ENCODE measurements at places on chromosomes 2 and 18. TPM values are rescaled to one million over a fixed set of nuclear protein-coding genes. Genes with fewer than 3 reads are reported as not detected.

- H3K27me3 ChIP-seq = no peaks in the 10 kb centered on the region
- no peak overlapping the region for H3K4me3 ChIP-seq
- H3K36me3 ChIP-seq = no peaks in the 10 kb centered on the region
- DNase-seq = no peak
- H3K27ac ChIP-seq = no peak overlapping the region
Observed at GRCh38 chr2:145980318-145980717, 1460.4 kb upstream of the ZEB2 start.

DNA sequence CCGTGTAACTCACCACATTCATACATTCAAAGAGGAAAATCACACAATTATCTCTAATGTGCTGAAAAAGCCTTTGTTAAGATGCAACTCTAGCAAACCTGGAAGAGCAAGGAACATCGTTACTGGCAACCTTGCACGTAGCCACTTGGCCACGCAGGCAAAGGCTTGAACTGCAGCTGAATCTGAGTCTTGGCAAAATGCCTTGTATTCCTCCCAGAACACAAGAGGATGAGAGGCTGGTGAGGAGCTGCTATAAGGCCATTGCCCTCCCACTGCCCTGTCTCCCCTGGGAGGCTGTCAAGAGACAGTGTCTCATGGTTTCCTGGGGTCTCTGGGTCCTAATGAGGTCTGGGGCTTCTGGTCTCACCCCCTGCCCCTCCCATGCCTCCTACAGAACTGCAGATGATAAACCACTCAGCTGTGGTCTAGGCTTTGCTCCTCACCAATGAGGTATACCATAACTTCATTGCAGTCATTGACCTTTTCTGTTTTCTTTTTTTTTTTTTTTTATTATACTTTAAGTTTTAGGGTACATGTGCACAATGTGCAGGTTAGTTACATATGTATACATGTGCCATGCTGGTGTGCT, 141.4 kb downstream of the SPP2 start:
- no peaks in the 10 kb centered on the region for H3K4me1 ChIP-seq
- no peak for DNase-seq
- no peaks in the 10 kb centered on the region for H3K27me3 ChIP-seq
- no peak overlapping the region for H3K27ac ChIP-seq
- H3K36me3 ChIP-seq = no peaks in the 10 kb centered on the region
- H3K4me3 ChIP-seq = no peak overlapping the region

Gene NYAP2
- not detected for total RNA-seq

DNA sequence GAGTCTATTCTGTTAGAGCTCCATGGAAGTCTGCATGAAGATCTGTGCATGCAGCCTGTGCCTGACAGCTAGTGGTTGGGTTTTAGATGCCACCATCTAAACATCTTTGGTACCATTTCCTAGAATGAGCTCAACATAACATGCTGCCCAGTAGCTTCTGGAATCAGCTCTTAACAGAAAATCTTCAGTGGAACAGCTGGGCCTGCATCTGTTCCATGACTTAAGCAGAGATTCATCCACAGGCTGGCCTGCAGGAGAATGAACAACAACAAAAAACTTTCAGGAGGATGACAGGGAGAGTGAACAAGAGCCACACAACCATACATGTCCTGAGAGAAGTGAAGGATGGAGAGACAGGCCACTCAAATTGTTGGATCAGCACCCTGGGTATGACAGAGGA, 316.6 kb downstream of the RDH14 start:
- H3K27me3 ChIP-seq = no peaks in the 10 kb centered on the region
- no peaks in the 10 kb centered on the region for H3K4me1 ChIP-seq
- no peak for DNase-seq
- H3K27ac ChIP-seq = no peak overlapping the region
- H3K4me3 ChIP-seq = no peak overlapping the region
- no peaks in the 10 kb centered on the region for H3K36me3 ChIP-seq

- H3K36me3 ChIP-seq = no peaks in the 10 kb centered on the region
- no peaks in the 10 kb centered on the region for H3K4me1 ChIP-seq
- no peak overlapping the region for H3K27ac ChIP-seq
- no peaks in the 10 kb centered on the region for H3K27me3 ChIP-seq
- DNase-seq = no peak
- no peak overlapping the region for H3K4me3 ChIP-seq
Observed at GRCh38 chr2:120425014-120425413, 79.1 kb downstream of the INHBB start.

DNA sequence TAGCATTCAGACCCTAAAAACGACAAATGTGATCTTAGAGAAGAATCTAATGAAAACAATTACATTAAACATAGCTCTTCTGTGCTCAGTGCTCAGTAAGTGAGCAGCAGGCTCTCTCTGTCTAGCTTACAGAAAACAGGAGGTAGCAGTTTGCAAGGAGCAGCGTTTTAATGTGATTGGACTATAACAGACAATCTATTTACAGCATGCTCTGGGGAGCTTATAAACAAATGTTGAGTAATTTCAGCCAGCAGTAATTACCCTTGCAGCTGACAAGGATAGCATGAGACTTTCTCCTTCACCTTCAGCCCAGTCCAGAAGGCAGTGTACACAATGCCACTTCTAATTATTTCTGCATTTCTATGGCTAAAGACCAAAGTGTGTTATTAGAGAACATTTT, 270.4 kb downstream of the FIGN start:
- no peaks in the 10 kb centered on the region for H3K27me3 ChIP-seq
- no peak overlapping the region for H3K27ac ChIP-seq
- H3K4me3 ChIP-seq = no peak overlapping the region
- no peaks in the 10 kb centered on the region for H3K4me1 ChIP-seq
- H3K36me3 ChIP-seq = no peaks in the 10 kb centered on the region

DNA sequence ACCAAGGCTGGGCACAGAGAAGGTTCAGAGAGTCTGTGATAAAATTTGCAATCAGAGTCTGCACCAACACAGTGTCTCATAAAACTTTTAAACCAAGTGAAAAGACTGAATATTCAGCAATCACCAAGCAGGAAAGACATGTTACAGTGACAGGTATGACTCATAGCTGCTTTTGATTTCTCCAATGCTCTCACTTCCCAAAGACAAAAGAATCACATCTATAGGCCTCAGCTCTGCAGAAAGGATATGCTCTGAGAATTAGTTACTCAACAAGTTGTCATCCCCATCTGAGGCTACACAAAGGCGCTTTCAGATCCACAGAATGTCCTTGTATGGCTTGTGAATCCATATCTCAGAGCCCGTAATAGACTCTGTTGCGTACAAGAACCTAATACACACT, 92.5 kb downstream of the KCNF1 start:
- DNase-seq = no peak
- H3K27me3 ChIP-seq = no peaks in the 10 kb centered on the region
- H3K27ac ChIP-seq = no peak overlapping the region
- no peaks in the 10 kb centered on the region for H3K4me1 ChIP-seq
- no peaks in the 10 kb centered on the region for H3K36me3 ChIP-seq

Gene DLX2
- not detected for total RNA-seq

DNA sequence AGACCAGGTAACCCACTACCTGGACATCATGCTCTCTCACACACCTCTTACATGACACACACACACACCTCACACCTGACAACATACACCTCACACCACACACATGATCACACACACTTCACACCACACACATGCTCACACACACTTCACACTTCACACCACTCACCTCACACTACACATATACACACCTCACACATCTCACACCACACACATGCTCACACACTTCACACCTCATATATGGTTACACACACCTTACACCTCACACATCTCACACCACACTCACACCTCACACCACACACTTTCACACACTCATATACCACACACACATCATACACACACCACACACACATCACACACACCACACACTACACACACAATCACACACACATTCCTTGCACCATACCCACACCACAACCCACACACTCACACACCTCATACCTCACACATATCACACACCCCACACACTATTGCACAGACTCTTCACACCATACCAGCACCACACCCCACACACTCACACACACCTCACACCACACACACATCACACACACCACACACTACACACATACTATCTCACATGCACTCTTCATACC, 98.1 kb upstream of the PIEZO2 start:
- no peak overlapping the region for H3K4me3 ChIP-seq
- H3K36me3 ChIP-seq = no peaks in the 10 kb centered on the region
- H3K4me1 ChIP-seq = no peaks in the 10 kb centered on the region

Gene ALPG
- not detected for total RNA-seq

Data from ovary (tissue), 10 donors.